Amniotic epithelial cell (primary cell): ENCODE measurements at places on chromosomes 12 and 14.
A peak's percentile ranks its signal among the peaks of the same experiment; 100 is the strongest.

GRCh38 chr14:59707778-59708561 lies 131.4 kb upstream of the CCDC175 start:
- DNase-seq = peak; percentile 69

- DNase-seq = peak; percentile 37
These were observed 75.5 kb upstream of the RERGL start for GRCh38 chr12:18165422-18165871.

DNA sequence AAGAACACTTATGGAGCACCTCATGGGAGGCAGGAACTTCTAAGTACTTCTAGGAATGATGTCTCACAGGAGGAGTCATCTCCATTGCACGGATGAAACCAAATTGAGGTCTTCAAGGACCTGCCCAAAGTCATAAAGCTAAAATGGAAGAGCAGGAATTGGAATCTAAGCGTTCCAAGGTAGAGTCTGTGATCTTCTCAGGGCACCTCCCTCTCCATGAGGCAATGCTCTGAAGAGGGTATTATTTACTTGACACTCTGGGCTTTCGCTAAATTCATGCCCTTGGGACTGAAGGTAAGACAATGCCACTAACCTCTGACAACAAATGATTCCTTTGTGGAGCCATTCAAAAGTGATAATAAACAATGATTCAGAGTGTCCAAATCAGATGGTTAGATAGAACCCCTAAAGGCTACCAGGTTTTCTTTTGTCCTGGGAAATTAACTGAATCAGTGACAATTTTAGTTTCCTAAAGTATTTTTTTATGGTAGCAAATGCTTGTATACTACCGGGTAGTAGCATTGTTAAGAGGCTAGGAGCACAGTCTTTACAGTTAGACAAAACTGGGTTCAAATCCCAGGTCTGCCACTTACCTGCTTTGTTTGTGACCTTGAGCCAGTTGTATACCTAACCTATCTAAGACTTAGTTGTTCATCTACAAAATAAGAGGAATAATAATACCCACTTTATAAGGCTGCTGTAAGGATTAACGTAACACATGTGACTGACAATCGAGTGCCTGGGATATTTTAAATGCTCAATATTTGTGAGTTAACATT lies 12.3 kb downstream of the HMGA2 start:
- DNase-seq = no peak

DNA sequence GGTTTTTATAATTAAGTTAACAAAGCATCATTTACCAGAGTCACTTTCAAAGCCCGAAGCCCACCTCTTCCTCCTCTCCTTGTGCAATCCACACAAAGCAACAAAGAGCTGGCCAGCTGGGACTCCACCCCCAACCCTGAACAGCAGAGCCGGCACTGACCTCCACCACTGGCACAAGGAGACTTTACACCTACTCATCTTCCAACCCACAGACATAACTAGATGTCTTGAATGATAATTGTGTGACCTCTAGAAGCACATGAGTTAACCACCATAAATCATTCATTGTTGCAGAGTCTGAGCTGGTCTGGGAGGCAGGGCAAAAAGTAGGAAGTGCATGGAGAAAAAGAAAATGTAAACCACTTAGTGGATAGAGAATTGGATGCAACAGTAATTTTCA lies 72.2 kb downstream of the ST8SIA1 start:
- DNase-seq = peak; percentile 91

DNA sequence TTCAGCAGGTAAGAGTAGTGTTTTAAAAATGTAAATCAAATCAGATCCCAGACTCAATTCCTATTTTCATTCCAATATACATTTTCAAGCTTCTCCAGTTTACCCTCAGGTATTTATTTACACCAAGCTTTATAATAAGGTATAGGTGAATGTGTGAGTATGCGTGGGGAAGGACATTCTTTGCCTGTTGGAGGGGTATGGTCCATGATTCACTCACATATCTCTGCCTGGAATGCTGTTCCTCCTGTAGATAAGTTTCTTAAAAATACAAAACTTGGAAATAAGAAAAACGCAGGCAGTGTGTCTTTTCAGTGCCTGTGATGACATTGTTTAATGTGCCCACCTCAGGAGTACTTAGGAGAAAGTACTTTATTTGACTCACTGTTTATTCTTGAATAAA lies 118.6 kb downstream of the CCDC91 start:
- DNase-seq = peak; percentile 33

DNA sequence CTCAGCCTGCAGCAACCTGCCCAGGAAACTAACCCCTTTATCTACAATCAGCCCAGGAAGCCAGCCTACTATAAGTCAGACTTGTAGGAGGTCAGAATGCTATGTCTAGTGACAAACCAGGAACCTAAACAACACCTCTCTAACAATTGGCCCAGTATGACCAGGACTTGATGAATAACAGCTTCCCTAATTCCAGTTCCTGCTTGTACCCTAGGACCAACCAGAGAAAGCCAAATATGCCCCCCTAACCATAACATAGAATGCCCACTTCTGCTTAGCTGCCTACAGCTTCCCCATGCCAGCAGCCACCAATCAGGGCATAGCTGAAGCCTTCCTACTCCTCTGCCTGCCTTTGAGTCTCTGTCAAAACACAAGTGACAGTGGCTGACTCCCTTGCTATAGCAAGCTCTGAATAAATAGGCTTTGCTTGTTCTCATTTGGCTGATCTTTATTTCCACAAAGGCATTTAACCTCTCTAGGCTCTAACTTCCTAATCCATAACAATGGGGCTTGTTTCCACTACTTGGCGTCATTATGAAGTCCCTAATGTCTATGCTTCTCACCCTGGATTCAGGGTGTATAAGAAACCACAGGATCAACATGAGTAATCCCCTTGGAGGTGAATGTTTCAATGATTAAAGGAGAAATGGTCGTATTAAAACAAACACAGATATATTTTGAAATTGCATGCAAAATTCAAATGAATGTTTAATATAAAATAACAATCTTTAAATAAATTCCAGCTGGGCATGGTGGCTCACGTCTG lies 220.2 kb downstream of the ANO6 start:
- DNase-seq = no peak

DNA sequence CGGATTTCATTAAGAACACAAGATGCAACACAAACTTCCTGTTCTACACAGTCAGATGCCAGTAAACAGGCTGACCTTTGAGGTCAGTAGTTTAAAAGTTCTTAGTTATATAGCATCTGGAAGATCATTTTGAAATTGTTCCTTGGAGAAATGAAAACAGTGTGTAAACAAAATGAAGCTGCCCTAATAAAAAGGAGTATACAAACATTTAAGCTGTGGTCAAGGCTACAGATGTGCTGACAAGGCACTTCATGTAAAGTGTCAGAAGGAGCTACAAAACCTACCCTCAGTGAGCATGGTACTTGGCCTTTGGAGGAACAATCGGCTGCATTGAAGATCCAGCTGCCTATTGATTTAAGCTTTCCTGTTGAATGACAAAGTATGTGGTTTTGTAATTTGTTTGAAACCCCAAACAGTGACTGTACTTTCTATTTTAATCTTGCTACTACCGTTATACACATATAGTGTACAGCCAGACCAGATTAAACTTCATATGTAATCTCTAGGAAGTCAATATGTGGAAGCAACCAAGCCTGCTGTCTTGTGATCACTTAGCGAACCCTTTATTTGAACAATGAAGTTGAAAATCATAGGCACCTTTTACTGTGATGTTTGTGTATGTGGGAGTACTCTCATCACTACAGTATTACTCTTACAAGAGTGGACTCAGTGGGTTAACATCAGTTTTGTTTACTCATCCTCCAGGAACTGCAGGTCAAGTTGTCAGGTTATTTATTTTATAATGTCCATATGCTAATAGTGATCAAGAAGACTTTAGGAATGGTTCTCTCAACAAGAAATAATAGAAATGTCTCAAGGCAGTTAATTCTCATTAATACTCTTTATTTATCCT lies 13.5 kb downstream of the PTGER2 start:
- peak; percentile 72 for DNase-seq

- no peak for DNase-seq
These were observed 12.8 kb downstream of the GSKIP start for GRCh38 chr14:96376093-96376492.

DNA sequence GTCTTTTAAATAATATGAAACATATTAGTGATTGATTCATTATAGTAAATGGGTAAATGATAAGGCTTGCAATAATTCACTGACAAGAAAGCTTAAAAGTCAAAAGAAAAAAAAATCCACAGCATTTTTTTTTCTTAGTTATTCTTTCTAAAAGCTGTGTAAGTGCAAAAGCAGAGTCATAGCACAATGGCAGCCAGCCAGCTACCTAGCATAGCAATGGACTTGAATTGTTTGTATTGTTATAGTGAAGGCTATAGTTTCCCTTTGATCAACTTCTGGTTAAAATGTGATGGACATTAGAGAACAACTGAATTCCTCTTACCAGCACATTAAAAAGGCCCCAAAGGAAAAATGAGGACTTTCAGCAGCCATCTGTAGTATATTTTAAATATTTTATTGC lies 232.1 kb downstream of the NAV3 start:
- DNase-seq = peak; percentile 65

- DNase-seq = no peak
These were observed 11.9 kb downstream of the BCL11B start for GRCh38 chr14:99260116-99260515.

DNA sequence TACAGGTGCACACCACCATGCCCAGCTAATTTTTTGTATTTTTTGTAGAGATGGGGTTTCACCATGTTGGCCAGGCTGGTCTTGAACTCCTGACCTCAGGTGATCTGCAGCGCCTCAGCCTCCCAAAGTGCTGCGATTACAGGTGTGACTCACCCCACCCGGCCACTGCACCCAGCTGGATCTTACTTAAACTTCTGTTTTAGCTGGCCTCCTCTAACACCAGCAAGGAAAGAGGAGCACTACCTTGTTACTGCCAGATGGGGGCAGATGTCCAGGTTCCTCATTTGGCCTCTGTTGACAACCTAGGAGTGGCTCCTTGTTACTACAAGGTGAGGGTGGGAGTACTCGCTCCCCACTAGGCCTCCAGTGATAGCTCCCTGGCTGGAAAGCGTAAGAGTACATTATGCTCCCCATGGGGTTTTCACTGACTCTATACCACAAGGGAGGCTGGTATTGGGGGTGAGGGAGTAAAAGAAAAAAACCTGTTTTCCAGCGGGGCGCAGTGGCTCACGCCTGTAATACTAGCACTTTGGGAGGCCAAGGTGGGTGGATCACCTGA lies 13.2 kb upstream of the ARF6 start:
- peak; percentile 69 for DNase-seq

DNA sequence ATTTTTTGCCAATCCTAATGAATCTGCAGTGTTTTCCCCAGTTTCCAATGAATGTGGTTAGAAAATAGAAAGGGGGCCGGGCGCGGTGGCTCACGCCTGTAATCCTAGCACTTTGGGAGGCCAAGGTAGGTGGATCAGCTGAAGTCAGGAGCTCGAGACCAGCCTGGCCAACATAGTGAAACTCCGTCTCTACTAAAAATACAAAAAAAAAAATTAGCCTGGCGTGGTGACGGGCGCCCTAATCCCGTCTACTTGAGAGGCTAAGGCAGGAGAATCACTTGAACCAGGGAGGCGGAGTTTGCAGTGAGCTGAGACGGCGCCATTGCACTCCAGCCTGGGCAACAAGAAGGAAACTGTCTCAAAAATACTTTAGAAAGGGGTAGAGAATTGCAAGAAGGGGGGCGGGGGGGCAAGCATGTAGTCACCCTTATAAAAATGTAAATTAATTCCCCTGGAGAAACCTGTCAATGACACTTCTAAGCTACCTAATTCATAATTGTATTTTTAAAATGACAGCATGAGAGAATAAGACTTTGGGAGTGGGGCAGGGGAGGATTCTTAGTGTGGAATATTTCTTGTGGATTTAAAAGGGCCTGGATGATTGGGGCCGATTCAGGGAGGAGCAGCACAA lies 1.7 kb downstream of the KLHDC2 start:
- DNase-seq = no peak

- peak; percentile 53 for DNase-seq
These were observed 153.5 kb upstream of the HMGA2 start for GRCh38 chr12:65670775-65671174.

- DNase-seq = no peak
These were observed 549.1 kb downstream of the RERGL start for GRCh38 chr12:17540921-17541320.

DNA sequence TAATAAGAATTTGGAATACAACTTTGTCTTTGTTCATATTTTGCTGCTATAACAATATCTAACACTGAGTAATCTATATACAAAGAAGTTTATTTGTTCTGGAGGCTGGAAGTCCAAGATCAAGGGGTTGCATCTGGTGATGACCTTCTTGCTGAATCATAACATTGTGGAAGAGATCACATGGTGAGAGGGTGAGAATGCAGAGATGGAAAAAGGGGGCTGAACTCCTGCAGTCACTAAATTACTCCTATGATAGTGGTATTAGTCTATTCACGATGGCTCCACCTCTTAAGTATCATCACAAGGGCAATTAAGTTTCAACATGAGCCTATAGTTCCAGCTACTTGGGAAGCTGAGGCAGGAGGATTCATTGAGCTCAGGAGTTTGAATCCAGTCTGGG lies 4.5 kb upstream of the AKAP6 start:
- DNase-seq = peak; percentile 22

- peak; percentile 35 for DNase-seq
These were observed 49.9 kb downstream of the HELB start for GRCh38 chr12:66352197-66352596.

DNA sequence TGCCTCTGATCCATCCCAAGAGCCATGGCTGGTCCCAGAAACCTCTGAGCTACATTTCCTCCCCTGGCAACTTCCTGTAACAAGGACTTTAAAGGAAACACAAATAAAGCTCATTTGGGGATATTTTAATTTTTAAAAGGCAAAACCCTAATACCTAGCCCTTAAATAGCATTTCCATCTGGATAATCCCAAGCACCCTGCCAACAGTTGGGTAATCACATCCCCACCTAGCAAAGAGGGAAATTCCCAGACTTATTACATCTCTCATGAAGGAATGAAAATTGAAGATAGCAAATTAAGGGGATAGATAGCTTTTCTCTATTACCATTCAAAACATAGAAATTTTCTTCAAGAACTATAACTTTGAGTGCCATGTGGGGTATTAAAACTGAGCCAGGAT lies 213.7 kb upstream of the BMP4 start:
- DNase-seq = no peak

DNA sequence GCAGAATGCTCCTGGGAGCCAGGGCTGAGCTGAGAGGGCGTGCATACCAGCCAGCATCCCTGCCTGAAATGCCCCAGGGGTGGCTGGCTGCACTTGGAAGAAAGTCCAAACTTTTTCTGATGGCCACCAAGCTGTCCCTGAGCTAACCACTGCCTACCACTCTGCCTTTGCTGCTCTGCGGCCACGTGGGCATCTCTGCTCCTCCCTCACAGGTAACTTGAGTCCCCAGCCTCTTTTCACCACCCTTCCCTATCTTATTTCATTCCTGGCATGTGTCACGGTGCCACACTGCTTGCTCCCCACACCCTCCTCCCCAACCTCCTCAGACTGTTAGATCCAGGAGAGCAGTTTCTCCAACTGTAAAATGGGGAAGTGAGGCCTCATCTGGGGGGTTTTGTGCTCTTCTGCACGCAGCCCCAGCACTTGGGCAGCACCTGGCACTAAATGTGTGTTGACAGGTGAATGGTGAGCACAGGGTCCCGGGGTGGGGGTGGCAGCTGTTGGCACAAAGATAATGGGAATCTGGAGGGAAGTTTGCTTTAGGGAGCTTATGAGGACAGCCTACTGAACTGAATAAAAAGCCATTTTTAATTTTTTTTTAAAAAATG lies 113.0 kb downstream of the GLT1D1 start:
- no peak for DNase-seq
